ENCODE measurements at places on chromosomes 16 and 17.

DNA sequence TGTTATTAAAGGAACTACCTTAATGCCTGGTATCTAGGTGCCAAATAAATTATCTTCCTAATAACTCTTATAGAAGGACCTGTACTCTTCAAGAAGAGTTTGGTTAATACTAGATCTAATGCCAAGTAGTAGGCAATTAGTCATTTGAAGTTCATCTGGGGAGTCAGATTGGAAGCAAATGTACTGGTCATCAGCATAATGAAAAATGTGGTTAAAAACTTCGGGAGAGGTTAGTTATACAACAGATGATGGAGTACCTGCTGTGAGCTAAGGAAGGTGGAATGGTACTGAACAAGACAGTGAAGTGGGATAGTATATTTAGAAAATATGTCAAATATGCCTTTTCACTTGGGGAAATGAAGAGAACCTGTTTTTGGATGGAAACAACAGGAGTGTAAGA is 49.2 kb downstream of the TNRC6A start:
- DNase-seq = no peak

- DNase-seq = no peak
These were observed 19.1 kb downstream of the ABCC3 start for GRCh38 chr17:50653738-50654137.

GRCh38 chr17:50465635-50466034 is 3.0 kb downstream of the CHAD start:
- DNase-seq = no peak

- no peak for DNase-seq
These were observed 12.8 kb downstream of the NECAB2 start for GRCh38 chr16:83980794-83981193.

DNA sequence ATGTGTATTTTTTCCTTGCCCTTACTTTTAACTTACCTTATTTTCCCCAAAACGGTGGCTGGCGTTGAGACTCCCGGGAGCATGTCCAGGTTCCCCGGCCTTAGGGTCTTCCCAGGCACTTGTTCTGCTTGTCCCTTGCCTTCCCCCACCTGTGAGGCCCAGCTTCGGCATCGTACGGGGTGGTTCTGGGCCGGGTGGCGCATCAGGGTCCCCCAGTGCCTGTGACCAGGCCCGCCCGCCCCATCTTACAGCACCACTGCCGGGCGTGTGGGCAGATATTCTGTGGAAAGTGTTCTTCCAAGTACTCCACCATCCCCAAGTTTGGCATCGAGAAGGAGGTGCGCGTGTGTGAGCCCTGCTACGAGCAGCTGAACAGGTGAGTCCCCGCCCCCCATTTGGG is 7.4 kb downstream of the HGS start:
- no peak for DNase-seq

DNA sequence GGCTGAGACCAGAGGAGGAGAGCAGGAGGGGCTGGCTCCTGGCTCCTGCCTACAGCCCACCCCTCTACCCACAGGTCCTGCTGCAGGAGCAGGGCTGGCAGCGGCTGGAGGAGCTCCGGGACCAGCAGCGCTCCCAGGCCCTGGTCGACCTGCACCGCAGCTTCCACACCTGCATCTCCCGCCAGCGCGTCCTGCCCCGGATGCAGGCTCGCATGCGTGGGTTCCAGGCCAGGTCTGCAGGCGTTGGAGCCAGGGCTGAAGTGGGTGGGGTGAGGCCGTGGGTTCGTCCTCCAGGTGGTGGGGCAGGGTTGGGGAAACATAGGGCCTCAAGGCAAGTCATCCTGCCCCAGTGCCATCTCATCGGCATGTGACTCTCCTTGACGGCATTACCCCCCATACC is 18.2 kb downstream of the MYO15B start:
- no peak for DNase-seq

- no peak for DNase-seq
These were observed 25.3 kb downstream of the KLHDC4 start for GRCh38 chr16:87740441-87740840.

DNA sequence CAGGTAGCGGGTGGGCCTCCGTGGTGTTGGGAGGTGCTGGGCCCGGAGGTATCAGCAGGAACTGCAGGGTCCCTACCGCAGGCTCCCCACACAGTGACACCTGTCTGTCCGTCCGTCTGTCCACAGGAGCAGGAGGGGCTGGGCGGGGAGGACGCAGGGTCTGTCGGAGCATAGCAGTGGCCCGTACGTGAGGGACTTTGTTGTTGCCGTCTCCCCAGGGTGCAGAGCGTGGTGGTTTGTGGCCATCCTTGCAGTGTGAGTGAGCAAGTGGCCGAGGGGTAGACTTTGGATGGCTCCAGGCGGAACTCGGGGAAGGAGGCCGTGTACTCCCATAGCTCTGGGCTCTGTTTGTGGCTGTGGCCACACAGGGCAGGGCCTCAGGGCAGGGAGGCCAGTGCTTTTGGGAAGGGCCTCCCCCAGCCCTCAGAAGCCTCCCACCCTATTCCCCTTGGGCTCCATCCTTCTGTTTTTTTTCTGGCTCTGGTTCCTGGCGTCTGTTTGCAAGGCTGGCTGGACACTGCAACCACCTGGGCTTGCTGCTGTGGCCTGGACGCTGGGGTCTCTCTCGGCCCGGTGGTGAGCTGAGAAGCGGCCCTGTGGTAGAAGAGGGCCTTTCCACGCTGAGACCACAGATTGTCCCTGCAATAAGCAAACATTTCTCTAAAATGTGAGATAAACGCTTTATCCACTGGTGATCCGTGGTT is 41.0 kb upstream of the ZNF750 start:
- DNase-seq = no peak

DNA sequence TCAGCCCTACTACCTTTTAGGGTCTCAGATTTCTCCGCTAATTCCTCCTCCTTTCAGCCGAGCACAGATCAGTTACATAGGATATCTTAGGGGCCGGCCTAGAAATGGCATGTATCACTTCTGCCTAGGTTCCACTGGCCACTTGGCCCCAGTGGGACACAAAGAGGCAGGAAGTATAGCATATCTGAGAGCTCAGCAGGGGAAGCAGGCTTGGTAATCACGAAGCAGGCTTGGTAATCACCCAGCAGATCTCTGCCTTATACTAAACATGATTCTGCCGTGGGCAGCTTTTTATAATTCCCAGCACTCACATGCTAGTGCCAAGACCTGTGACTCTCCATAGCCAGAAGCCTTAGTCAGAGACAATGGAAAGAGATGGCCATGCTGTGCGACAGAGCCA is 59.6 kb upstream of the CACNG5 start:
- no peak for DNase-seq

Data from stimulated activated naive CD4-positive, alpha-beta T cell treated with Interleukin-2 at 50 U/mL for 16 hours (primary cell).